T1000 (cell line): ENCODE measurements at places on chromosomes 12 and 14.

GRCh38 chr14:52068615-52069306, at the start of gene NID2:
Gene NID2 (minus strand): TSS chr14:52069059. CDS start chr14:52068994, 65 bp downstream.
- DNase-seq, result peak; percentile 91

DNA sequence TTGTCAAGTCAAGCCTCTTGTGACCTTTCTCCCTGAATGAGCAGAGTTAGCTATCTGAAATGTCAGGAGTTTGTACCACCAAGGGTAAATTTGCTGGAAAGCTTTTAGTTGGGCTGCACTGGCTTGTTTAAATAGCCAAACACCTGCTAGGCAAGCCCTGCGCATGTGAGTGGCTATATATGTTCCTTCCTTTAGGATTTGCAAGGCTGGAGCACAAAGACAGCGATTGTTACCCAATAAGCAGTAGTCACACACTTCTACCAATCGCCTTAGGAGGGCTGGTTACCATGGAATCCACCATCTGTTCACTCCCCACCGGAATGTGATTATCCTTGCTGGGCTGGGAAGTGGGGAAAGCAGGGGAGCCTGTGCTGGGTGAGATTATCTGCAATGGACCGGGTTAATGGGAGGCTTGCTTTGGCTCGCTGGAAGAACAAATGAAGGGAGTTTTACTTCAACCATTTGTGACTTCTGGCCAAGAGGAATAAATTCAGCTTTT, 102.5 kb downstream of the FGD4 start:
- DNase-seq, result no peak

DNA sequence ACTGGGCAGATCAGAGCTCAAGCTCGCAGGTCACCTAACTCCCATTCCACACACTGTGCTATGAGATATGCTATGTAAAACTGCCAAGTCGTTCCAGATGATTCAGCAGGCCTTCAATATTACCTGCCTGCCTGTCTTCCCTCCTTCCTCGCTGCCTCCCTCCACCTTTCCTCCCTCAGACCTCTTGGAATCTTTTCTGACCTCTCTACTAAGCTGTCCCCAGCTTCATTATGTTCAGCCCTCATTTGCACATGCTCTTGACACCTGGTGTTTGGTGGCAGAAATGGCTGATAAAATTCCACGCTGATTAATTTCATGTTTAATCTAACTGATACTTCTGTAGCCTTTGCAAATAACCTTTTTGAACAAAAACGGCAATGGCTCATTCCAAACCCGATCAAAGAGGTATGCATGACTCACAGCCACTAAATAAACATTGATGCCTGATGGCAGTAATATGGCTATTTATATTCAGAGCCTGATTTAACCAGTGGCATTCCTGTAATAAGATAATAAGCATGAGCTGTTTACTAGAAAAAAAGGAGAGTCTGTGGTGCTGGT, 130.8 kb upstream of the EGLN3 start:
- no peak for DNase-seq

DNA sequence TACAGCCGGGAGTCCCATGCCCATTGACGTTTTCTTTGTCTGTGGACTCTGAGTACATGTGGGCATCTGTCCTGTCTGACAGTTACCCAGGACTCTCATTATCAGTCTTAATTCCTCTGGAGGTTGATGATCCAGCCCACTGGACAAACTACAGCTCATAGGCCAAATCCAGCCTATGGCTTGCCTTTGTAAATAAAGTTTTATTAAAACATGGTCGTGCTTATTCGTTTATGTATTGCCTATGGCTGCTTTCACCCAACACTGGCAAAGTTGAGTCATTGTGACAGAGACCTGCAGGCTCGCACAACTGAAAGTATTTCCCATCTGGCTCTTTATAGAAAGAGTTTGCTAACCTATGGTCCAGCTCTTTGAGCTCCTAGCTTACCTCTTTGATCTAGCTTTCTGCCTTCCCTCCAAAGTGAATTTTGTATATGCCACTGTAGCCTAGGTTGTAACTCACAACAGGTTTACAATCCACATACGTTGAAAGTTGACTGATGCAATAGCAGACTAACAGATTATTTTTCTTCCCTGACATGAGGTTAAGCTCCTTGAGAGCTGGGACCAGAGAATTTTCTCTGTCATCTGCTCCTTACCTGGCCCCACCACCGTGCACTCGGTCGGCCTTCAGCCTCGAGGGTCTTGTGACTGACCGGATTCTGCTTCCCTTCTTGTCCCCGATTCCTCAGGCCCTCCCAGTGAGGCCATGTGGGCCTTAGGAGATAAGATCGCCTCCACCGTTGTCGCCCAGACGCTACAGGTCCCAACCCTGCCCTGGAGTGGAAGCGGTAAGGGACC, 57.3 kb downstream of the ACACB start:
- DNase-seq, result no peak

DNA sequence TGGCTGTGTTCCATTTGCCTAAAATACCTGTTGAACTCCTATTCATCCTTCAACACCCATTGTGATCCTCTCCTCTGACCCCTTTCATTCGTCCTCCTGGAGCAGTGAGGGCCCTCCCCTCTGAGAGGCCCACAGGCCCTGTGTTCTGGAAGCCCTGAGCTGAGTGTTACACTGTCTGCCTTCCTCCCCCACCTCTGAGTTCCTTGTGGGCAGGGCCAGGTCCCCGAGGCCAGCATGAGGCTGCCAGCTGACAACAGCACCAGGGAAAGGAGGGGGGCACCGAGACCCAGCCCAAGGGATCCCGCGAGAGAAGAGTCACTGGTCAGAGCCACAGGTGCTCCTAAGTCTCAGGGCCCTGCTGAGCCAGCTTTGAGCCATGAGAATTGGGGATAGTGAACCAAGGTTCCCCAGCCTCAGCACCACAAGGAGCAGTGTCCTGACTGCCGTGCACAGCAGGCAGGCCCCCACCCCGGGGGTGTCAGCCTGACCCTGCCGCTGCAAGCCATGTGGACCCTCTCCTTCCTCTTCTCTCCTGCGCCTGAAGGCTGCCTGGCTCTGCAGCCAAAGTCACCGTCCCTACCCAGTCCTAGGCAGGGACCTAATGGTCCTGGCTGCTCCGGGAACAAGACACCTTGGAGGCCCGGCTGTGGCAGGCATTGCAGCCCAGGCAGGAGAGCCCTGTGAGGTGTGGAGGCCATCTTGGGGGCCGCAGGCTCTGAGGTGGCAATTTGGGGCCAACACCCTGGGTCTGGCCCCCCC, 52.5 kb downstream of the BEGAIN start:
- no peak for DNase-seq

DNA sequence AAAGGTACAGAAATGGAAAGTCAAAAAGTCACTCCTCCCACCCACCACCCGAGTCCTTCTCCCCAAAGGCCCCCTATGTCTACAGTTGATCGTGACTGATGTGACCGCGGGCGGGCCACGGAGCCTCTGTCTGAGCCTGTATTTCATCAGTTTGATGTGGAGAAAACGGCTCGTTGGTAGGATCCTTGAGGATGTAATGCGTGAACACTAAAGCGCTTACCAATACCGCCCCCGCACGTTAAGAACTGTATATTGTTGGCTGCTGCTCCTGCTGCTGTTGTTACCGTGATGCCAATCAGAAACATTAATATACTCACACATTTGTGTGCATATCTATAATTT, 24.6 kb upstream of the UBC start:
- no peak for DNase-seq

GRCh38 chr12:66803930-66804329, 125.1 kb upstream of the GRIP1 start:
- no peak for DNase-seq

- DNase-seq, result no peak
Measured at GRCh38 chr12:93714382-93714781, 37.2 kb downstream of the CRADD start.
